ENCODE measurements at places on chromosomes 3 and 15.

DNA sequence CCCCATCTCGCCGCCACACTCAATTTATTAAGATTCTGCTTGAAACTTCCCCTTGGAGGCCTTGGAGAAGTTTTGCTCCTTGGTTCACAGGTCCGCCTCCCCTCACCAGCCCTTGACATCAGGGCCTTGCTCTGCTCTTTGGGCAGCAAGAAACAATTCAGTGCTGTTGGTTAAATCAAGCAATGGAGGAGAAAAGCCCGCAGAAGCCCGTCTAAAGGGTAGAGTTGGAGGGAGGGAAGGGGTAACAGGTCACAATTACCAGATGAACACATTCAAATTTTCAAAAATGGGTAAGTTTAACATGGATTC lies 429 bp downstream of the PARP9 start:
- DNase-seq = peak; percentile 16

DNA sequence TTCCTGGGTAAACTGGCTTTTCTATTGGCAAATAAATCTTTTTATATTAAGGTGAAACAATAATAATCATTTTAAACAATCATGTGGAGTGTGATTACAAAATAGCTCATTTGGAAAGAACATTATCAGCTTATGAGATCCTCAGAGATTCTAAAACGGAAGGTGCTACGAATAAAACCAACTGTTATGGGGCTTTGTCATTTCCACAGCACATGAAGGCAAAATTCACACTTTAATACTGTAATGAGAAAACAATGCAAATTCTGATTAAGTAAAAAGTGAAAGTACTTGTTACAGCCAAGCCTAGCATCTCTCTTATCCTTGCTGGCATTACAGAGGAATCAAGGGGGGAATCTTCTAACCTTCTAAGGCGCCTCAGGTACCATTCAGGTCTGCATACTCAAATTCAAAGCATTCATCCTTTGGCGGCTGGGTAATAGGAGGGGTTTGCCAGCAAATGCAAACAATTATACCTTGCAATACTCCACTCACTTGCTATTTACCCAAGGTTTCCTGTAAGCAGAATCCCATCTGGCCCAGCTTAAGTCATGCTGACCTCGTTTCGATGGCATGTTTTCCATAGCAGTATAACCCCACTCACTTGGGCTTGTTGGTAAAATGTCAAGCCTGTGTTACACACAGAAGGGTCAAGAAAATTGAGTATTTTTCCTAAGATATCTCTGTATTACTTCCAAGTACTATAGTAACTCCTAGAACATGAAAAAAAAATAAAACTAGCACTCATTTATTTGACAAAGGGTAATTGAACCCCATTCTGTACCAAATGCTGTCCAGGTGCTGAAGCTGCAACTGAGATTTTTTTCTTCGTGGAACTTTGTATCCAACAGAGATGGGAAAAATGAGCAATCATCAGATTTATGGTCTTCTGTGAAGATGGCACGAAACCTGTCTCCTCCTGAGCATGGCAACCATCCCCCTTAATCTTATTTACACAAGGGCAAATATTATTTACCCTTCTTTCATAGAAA lies 183.7 kb upstream of the LMCD1 start:
- DNase-seq = no peak

- no peak for DNase-seq
Measured at GRCh38 chr3:122727294-122727693, 46.7 kb downstream of the PARP14 start.

GRCh38 chr15:74185710-74186348 lies 12.3 kb downstream of the ISLR start:
- no peak for DNase-seq

DNA sequence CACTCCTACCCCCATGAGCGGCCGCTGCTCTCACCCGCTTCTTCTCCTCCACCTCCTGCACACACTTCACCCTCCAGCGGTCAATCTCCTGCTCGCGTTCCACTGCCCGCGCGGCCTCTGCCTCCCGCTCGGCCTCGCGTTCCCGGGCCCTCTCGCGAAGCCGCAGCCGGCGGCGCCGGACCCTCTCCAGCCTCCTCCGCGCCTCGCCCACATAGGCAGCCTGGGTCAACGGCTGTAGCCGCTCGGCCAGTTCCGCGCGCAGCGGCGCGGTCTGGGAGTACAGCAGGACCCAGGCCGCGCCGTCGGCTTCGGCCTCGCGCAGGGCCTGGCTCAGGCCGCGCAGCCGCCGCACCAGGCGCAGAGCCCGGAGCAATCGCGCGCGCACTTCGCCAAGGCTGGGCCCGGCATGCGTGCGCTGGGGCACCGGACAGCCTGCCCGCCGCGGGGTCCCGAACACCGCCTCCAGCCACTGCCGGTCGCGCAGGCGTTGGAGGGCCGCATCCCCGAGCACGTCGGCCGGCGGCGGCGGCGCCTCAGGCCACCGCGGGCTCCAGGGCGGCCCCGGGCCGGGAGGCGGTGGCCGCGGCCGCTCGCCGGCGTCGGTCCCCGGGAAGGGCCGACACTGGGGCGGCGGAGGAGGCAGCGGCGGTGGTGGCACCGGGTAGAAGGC lies 595 bp downstream of the PDCD7 start:
- DNase-seq = no peak

DNA sequence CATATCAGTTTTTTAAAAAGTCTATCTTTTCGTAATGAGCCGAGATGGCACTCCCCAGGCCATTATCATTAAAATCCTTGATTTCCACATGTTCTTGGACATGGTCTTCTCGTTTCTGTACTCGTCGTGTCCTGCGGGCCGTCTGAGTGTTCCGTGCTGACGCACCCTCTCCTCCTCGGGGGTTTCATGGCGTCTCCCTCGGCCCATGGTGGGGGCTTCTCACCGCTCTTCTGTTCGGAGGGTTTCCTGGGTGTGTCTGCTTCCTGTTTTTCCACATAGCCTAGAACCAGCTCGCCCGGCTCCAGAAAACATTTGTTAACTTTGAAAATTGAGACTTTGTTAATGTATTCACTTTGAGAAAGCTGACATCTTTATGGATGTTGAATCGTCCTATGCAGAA lies 92.7 kb downstream of the VGLL4 start:
- DNase-seq = no peak

DNA sequence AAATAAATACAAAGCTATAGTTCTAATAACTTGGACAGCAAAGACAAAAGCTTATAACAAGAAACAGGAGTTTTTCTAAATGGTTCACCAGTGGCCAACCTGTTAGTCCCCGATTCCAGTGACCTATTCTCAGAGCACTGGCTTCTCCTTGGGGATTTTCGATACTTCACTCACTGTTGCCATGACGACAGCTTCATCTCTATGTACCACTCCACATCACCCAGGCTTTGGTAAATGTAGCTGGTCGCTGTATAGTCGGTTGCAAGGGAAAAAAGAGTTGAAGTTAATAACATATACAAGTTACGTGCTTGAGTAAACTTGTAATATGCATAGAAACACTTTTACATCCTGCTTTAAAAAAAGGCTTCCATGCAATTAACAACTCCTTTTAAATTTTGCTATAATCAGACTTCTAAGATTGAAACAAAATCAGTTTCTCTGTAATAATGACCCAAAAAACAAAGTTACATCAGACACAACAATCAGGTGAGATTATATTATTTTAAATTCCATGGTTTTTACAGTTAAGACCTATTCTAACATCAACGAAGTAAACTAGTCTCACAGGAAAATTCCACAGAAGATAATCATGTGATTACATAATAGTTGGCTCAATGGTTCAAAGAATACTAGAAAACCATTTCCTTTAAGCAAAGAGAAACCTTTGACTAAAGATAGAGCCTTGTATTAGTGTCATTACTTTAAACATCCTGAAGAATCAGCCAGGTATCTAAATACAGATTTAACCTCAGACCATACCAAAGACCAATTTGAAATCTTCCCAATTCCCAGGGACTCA lies 2.9 kb downstream of the CCNL1 start:
- DNase-seq = no peak

DNA sequence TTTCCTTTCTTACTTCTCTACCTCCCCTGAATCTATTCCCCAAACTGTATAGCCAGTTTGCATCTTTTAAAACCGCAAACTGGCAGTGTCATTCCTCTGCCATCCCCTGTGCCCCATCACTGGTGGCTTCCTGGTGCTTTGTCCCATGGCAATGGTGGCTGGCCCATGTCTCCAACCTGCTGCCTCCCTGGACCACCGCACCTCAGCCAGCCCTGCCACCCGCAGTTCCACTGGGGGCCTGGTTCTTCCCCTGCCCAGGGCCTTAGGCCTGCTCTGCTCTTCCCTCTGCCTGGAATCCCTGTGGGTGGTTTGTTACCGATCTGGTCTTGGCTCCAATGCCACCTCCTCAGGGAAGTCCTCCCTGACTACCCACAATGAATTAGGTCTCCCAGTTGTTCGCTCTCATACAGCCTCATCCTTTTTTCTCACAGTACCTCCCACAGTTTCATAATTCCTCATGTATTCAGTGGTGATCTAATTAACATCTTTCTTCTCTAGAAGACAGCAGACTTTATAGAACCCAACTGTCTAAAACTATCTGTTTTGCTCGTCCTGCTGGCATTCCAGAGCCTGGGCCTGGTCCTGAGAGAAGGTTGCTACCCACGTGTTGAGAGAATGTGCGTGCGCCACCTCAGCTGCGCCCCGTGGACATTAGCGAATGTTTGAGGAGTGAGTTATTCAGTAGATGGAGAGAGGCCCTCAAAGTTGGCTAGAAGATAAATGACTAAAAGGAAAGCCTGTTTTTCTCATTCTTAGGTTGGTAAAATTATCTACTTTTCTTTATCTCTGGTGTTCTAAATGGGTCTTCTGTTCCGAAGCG lies 130.1 kb downstream of the DNAJB8 start:
- DNase-seq = no peak

DNA sequence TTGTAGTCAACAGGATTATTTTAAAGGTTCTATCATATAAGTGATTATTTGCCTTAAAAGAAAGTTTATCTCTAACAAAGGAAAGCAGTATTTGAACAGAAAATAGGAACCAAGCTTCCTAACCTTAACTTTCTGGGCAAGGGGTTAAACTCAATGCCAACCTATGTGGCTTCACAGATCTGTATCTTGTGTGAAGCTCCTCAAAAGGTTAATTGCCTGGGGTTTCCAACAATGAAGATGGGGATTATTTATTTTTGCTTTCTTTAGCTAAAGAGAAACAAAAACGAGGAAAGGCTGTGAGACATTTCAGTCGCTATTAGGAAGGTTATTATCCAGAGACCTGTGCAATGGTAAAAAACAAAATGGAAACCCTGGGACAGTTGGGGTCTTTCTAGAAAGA lies 1.1 kb upstream of the WDR82 start:
- DNase-seq = no peak

DNA sequence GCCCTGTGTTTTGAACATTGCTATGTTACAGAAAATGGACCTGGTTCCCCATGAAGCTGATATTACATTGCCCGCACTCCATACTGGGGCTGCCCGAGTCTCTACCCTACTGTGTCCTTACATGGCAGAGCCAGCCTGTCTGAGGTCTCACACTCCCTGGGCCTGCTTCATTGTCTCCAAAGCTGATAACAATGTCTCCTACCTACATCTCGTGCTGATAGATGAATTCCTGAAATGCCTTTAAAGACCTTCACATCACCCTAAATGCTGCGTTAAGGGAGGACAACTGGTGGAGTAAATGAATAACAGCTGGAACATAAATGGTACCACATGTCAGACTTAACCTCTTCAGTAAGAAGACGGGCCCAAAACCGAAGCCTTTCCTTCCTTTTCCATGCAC lies 62.9 kb upstream of the PTX3 start:
- no peak for DNase-seq

DNA sequence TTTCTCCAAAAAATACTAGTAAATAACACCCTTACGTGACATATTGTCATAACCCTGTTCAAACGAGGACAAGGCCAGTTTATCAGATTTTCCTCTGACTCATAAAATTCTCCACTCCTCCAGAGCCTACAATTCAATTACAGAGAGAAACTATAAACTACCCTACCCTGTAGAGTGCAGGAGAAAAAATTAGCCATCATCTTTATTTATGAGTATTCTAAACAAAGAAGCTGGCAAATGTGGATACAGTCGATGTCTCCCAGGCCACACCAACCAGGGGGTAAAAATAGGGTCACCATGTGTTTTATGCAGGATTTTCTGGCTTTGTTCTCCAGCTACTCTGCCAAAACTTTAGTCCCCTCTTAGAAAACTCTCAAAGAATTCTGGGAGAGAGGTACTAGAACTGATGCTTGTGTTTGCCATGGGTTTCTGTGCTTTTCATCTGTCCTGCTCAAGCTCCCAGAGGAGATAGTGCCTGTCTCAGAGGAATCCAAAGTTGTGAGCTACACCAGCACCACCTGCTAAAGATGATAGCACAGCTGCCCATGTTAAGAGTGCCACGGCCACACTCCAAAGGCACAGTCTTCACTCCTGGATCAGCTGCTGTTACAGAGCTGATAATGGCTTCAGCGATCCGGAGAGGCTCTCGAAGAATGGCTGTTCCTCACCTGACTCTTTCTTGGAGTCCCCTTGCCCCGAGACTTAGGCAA lies 150.2 kb downstream of the IMPG2 start:
- DNase-seq = no peak

DNA sequence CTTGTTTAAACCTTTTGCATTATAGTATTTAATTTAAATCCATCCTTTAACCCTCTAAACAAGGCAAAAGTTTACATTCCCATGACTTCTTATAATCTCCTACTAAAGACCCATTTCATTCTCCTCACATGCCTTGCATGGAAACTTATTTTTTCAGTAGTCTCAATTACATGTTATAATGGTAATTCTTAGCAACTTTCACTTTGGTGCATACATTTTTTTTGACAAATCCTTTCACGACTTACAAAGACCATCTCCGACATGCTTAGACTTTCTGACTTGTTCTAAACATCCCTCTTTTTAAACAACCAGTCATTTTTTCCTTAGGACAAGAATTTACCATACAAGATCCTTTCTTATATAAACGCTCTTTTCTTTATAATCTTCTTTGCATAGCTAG lies 615.4 kb upstream of the GBE1 start:
- no peak for DNase-seq

- no peak for DNase-seq
Measured at GRCh38 chr3:24168977-24169376, 223.9 kb downstream of the NR1D2 start.

- no peak for DNase-seq
Measured at GRCh38 chr3:58478781-58479180, 13.1 kb upstream of the KCTD6 start.

- DNase-seq = no peak
Measured at GRCh38 chr3:147391781-147392624, 14.3 kb downstream of the ZIC4 start.

GRCh38 chr15:100159436-100159835 lies 182.3 kb downstream of the ADAMTS17 start:
- no peak for DNase-seq

- no peak for DNase-seq
Measured at GRCh38 chr3:161104561-161105551, at the start of gene B3GALNT1. Gene B3GALNT1, minus strand, starts transcription at chr3:161105349. Its CDS starts 18,595 bp downstream, at chr3:161086754.

- no peak for DNase-seq
Measured at GRCh38 chr15:92411256-92411655, 17.6 kb downstream of the ST8SIA2 start.

GRCh38 chr3:179402963-179403362 lies 48.3 kb downstream of the GNB4 start:
- no peak for DNase-seq

DNA sequence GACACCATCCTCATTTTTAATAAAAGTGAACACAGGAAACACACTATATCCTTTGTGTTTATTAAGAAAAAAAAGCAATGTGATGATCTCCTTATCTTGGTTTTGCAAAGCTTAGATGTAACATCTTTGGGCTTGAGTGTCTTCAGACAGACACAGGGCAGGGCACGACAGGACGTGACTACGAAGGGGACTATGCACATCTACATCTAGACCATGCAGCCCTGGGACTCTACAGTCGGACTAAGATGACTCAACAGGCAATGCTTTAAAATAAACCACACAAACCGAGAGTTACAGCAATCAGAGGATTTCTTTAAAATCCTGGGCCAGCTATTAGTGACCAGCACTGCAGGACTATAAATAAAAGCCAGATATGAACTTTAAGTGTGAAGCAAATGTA lies 22.8 kb upstream of the TM2D3 start:
- no peak for DNase-seq

Data from CD4-positive, alpha-beta T cell treated with Interleukin-2 at 100 ng/mL for 4 hours (primary cell).